NCI-H2081 treated with DMSO at 0.1 percent for 48 hours (cell line): ENCODE measurements at places on chromosomes 11 and 22.

DNA sequence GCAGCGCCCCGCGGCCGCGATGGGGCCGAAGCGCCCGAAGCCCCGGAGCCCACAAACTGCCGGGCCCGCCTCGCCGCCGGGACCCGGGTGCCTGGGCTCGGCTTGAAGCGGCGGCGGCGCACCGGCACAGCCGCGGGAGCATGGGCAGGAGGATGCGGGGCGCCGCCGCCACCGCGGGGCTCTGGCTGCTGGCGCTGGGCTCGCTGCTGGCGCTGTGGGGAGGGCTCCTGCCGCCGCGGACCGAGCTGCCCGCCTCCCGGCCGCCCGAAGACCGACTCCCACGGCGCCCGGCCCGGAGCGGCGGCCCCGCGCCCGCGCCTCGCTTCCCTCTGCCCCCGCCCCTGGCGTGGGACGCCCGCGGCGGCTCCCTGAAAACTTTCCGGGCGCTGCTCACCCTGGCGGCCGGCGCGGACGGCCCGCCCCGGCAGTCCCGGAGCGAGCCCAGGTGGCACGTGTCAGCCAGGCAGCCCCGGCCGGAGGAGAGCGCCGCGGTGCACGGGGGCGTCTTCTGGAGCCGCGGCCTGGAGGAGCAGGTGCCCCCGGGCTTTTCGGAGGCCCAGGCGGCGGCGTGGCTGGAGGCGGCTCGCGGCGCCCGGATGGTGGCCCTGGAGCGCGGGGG is 346 bp downstream of the FJX1 start:
- no peak for DNase-seq

- no peak for DNase-seq
Observed at GRCh38 chr11:91840640-91841240, 383.9 kb upstream of the FAT3 start.

DNA sequence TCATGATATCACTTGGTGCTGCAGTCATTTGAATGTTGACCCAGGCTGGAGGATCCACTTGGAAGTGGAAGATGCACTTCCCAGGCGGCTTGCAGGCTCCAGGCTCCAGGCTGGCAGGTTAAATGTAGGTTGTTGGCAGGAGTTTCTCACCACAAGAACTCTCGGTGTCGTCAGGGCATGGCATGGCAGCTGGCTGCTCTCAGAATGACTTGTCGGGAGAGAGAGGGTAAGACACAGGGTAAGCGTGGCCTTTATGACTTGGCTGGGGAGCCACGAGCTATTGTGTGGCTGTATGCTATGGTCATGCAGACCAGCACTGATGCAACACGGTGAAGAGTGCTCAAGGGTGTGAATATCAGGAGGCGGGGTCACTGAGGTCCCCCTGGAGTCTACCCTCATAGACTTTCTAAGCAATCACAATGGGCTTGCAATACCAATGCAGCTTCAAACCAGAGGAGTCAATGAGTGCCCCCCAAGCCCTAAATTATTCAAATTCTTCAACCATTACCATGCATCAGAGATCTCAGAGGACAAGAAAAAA is 1027.7 kb downstream of the OPCML start:
- DNase-seq = no peak

- DNase-seq = no peak
Observed at GRCh38 chr11:133991101-133991500, 34.3 kb upstream of the IGSF9B start.

DNA sequence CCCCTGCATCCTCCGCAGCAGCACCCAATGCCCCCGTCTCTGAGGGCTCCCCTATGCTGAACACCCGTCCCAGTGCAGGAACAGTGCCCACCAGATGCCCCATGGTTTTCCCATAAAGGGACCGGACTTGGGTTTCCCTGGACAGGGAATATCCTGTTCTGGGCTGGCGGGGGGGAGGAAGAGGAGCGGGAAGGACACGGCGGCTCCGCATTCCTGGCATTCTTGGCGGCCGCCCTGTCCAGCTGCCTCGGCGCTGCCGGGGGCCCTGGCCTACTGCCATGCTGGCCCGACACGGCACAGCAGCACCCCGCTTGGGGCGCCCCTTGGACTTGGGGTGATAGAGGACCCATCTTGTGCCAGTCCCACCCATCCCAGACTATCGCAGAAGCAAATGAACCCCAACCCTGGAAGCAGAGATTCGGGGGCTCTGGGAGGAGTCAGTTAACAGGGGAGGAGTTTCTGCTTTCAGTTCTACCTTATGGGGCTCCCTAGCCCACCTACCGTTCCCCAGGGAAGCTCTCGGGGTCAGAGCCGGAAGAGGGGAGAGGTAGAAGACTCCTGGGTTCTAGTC is 23.7 kb upstream of the CBX7 start:
- DNase-seq = no peak

GRCh38 chr11:64947208-64947814 is 11.6 kb upstream of the GPHA2 start:
- no peak for DNase-seq

GRCh38 chr11:8531982-8532381 is 62.0 kb downstream of the STK33 start:
- DNase-seq = no peak

- DNase-seq = no peak
Observed at GRCh38 chr11:126158054-126158791, 53.2 kb downstream of the RPUSD4 start.

- peak; percentile 7 for DNase-seq
Observed at GRCh38 chr11:113730887-113731726, 25.0 kb upstream of the TMPRSS5 start.

- no peak for DNase-seq
Observed at GRCh38 chr11:13064593-13064992, 55.5 kb downstream of the RASSF10 start.

- DNase-seq = no peak
Observed at GRCh38 chr11:76605338-76606074, 65.0 kb downstream of the LRRC32 start.

DNA sequence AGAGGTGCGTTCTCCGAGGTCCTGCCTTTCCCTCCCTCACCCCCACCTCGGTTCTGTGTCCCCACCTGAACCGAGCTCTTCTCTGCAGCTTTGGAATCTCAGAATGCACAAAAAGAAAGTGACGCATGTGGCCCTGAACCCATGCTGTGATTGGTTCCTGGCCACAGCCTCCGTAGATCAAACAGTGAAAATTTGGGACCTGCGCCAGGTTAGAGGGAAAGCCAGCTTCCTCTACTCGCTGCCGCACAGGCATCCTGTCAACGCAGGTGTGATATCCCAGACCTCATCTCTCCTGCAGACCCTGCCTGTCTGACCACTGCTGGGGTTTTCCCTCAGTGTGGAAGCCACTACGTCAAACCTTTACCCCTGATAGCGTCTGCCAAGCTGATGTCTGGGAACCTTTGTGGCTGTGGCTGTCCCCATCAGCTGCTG is 13.9 kb downstream of the ACP2 start:
- DNase-seq = peak; percentile 75

DNA sequence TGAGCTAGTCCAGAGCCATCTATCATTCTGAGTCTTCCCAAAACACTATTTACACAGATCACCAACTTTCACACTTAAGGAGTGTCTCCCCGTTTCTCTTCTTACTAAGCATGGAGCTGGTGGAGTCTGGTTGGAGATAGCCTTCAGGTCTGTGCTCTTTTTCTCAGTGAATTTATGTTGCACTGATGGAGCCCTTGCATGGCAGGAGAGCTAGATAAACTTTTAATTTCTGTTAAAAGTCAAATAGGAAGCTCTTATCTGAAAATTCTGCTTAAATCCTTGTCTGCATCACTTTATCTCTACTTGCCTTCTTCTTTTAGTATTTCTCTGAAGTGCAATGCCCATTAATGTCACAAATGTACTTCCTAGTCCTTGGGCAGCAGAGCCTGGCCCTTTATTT is 63.4 kb downstream of the ST3GAL4 start:
- no peak for DNase-seq

DNA sequence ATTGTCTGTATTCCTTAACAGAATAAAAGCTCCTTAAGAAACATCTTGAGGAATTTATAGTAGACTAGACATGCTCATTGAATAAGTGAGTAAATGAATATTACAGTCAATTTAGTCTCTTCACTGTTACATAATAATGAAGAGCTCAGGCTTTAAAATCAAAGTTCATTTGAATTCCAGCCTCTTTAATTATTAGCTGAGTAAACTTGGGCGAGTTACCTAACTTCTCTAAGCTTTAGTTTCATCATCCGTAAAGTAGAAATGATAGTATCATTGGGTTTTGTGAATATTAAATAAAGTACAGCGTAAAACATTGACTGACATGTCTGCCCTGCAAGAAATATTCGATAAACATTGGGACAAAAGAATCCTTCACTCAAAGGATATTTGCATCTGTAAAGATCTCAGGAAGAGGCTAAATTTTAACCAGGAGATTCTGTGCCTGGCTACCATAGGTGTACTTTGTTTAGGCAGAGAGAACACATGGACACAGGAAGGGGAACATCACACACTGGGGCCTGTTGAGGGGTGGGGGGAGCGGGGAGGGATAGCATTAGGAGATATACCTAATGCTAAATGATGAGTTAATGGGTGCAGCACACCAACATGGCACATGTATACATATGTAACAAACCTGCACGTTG is 15.2 kb upstream of the BBOX1 start:
- no peak for DNase-seq

GRCh38 chr11:93623179-93623578 is 38.3 kb upstream of the CEP295 start:
- DNase-seq = no peak
